ENCODE measurements at places on chromosomes 11 and 22.

GRCh38 chr22:44730490-44731356 lies 21.7 kb upstream of the ARHGAP8 start:
- DNase-seq: no peak

DNA sequence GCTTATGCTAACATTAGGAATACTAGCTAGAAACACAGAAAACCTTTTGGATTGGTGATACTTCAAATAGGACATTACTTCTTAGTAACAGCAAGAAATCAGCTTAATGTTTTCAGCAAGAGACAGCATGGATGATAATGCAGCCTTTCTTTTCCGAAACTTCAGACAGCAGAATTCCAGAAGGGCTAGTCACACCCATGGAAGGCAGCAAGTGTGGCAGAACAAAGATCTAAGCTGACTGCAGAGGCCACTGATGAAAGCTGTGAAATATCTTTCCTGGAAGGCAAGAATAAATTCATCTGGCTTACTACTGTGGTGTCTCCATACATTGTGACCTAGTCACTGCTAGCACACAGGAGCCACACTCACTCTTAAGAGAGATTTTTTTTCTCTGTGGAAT lies 100.3 kb downstream of the CCDC83 start:
- DNase-seq: peak; percentile 17

GRCh38 chr11:73869332-73869949 lies 7.2 kb downstream of the COA4 start:
- no peak for DNase-seq

- peak; percentile 41 for DNase-seq
Observed at GRCh38 chr11:86162239-86162638, 82.3 kb upstream of the EED start.

DNA sequence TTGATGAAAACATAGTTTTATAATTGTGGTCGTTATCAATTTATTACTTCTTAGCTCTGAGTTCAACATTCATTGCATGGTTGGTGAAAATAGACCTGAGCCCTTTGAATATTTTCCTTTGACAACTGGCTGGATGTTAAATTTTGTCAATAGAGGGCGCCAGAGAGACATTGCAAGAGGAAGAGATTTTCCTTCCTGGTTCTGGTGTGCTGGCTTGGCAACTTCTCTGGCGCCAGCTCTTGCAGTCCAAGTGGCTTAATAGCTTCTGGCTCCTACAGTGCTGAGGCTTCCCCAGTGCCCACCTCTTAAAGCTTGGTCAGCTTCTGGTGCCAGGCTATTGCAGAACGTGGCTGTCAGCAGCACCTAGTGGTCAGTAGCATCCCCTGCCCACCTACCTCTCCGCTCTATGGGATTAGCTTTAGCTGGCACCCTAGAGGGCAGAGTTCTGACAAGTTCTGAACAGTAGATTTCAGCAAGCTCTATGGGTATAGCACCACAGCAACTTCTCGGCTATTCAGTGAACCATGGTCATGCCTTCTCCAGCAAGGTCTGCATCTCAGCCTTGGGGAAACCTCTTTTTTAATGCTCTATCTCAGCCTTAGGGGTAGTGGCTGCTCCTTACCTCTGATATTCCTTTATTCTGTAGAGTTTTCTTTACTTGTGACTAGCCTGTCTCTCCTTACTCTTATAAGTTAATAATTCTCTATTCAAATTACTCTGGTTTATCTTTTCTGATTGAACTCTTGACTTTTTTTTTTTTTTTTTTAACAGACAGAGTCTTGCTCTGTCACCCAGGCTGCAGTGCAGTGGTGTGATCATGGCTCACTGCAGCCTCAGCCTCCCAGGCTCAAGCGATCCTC lies 59.4 kb downstream of the ACER3 start:
- DNase-seq: peak; percentile 81

GRCh38 chr11:125947419-125948277 lies 1.8 kb downstream of the VSIG10L2 start:
- peak; percentile 1 for DNase-seq
